Stimulated activated CD4-positive, alpha-beta T cell treated with anti-CD3 and anti-CD28 coated beads, Interleukin-1b, Interleukin-23, amount 100 ng/mL, for 1 hour (primary cell): ENCODE measurements at places on chromosomes 7 and 10.

DNA sequence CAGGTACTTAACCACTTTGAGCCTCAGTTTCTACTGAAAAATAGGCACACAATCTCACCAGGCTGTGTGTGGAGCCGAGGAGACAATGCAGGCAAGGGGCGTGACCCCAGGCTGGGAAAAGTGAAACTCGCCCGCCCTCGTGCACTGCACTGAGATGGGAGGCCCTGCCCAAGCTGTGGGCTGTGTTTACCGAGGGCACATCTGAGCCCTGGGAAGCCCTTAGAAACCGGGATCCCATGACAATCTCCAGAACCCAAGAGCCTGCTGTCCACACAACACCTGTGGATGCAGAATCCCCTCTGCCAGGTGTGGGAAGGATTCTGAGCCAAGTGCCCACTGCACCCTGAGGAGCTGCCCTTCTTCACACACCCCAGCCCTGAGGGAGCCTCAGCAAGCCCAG, 198.3 kb downstream of the GRID1 start:
- no peak for DNase-seq

DNA sequence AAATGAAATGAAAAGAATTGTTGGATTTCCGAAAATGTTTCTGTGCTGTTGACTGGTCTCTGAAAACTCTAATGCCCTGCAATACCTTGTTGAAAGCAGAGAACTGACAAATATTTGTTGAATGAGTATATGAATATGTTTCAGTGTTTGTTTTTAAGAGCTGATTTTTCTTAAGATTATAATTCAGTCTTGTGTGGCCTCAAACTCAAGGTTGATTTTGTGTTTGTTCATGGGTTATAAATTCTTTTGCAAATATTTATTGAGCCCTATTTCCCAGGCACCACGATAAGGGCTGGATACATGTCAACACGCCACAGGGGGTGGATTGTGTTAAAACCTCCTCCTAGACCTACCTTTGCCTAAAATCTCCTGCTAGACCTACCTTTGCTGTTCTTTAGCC, 203.9 kb upstream of the PLPP4 start:
- no peak for DNase-seq

DNA sequence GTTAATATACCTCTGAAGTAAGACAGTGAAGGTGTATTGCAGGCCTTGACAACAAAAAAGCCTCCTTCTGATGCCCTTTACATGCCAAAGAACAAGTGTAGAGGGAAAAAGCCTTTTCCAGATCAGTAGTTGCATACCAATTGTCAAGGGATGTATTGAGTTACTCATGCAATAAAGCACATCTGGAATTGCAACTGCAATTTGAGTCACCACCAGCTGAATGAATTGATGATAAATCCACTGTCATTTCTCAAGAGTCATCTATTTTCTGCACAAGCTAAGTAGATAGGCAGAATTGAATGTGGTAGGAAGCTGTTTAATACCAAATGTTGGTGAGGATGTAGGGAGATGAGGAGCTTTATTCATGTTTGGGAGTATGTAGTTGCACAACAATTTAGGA, 325.9 kb upstream of the SMIM30 start:
- no peak for DNase-seq

DNA sequence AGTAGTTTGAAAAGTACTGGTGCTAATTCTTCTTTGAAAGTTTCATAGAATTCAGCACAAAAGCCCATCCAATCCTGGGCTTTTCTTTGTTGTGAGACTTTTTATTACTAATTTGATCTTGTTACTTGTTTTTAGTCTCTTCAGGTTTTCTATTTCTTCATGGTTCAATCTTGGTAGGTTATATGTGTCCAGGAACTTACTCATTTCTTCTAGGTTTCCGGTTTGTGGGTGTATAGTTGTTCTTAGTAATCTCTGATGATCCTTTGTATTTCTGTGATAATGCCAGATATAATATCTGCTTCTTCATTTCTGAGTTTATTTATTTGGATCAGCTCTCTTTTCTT, 147.5 kb downstream of the RTKN2 start:
- no peak for DNase-seq

- no peak for DNase-seq
Observed at GRCh38 chr7:98105942-98106544, 619 bp upstream of the LMTK2 start.

- DNase-seq, result no peak
Observed at GRCh38 chr10:103717341-103718246, 137.8 kb downstream of the SH3PXD2A start.

DNA sequence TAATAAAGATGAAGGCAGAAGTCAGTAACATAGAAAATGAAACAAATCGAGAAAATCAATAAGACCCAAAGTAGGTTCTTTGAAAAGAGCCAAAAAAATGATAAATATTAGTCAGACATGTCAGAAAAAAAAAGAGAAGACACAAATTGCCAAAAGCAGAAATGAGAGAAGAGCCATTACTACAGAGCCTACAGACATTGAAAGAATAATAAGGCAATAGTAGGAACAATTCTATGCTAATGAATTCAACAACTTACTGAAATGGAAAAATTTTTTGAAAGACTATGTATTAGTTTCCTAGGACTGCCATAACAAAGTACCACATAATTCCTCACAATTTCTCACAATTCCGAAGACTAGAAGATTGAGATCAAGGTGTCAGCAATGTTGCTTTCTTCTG, 35.5 kb downstream of the OGDHL start:
- no peak for DNase-seq
